ENCODE measurements at places on chromosomes 6 and 20. TPM values are rescaled to one million over a fixed set of nuclear protein-coding genes. Genes with fewer than 3 reads are reported as not detected.

- no peak for DNase-seq
Measured at GRCh38 chr20:50932016-50932485, 814 bp upstream of the ADNP start.

DNA sequence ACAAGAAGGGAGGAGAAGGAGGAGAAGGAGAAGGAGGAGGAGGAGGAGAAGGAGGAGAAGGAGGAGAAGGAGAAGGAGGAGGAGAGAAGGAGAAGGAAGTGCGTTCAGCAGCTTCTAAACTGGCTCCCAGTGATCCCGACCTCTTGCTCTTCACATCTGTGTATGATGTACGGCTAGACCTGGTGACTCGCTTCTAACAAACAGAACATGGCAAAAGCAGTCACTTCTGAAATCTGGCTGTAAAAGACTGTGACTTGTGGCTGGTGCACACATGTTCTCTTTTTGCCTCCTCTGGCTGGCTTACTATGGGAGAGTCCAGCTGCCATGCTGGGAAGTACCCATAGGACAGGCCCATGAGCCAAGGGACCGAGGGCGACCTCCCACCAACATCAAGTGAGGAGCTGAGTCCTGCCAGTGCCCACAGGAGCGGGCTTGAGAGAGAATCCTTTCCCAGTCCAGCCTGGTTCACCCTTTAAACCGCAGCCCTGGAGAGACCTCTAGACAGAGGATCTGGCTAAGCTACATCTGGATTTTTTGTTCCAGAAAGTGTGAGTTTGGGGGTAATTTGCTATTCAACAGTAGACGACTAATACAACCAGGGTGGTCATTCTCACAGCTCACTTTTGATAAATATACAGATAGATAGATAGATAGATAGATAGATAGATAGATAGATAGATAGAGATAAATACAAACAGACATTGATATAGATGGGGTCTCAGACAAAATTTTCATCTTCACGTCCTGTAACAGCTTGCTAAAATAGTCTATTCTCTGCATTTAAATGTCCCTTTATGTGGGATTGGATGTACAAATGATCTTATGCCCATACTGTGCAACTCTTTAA, 42.3 kb downstream of the RPP40 start:
- peak; percentile 46 for DNase-seq

The POLR1C gene
- total RNA-seq: 14.8 TPM

The PRR3 gene
- 3.2 TPM for total RNA-seq

DNA sequence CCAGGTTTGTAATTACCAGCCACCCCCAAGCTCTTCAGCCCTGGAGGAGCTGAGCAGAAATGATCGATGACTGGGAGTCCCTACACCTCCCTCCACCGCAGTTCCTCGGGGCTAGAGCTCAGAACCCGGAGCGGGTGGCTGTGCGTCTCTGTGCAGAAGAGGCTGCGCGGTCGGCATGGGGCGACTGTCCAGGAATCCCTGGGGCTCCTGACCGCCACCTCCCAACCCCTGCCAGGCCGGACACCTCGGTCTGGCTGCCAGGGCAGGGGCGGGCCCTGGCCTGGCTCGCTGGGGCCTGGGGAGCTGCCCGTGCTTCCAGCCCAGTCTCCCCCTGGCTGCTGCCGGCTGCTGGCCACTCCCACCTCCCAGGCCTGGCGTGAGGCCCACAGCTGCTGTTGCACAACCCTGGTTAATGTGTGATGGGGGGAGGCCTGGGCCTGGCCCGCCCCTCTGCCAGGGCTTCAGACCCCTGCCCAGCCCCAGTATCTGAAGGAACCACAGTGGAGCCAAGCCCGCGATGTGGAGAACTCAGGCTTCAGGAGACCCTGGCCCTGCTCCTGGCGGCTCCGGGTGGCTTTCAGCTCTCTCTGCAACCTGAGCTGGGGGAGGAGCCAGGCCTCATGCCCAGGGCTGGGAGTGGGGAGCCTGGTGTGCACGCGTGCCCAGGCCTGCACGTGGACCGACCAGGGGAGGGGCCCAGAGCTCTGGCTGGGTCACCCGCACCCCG, 1.2 kb downstream of the SLC2A4RG start:
- peak; percentile 93 for DNase-seq

DNA sequence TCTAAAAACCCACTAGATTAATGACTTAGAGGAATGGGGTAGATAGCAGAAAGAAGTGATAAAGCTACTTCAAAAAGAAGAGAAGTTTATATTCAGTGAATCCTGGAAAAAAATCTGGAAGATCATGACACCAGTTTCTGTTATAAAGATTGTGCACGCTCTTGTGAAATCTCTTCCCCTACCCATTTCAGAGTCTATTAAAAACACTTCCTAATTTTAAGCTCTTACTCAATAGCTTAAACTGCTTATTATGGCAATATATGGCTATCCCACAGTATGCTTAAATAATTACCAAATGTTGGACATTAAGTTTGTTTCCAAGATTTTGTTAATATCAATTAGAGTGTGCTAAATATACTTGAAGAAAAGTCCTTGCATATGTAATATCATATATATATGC, 585.3 kb upstream of the MAN1A1 start:
- DNase-seq: no peak

GRCh38 chr6:163828038-163828795, 413.7 kb downstream of the QKI start:
- no peak for DNase-seq

DNA sequence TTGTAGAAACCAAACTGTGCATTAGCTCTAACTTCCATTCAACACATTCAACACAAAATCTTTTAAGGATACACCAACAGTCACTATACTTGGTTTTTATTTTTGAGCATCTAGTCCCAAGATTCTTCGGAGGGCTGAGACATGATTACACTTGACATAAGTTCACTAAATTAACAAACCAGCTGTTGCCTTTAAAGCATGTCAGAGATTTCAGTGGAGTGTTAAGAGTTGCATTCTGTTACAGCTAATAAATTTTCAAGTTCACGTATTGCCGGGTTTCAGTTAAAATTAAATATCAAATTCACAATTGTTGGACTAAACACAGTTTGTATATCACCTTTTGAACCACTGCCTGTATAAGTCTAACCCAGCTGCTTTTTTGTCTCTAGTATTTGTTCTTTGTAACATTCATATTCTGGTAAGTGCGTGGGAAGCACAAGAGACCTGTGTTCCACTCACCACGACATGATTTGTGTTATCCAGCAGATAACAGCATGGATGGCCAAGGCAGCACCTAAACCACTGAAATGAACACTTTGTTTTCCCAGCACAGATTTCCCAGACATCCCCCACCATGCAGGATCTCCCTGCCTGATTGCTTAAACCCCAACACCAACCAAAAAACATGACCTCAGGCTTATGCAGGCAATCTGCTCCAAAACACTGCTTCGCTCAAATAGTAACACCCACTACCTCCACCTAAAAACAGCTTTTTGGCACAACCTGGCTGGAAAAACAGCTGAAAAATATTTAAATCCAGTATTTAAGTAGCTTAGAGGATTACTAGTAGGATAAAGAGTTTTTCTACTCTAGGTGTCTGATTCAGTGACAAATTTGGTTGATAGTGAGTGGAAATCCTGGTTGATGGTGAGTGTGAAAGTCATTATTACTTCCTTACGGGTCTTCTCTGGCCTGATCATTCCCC, 286.5 kb upstream of the NT5E start:
- no peak for DNase-seq

GRCh38 chr20:6473197-6473596, 294.3 kb upstream of the BMP2 start:
- no peak for DNase-seq
